ENCODE measurements at places on chromosomes 6 and 20.

- DNase-seq = no peak
Observed at GRCh38 chr20:18263723-18264122, 24.6 kb upstream of the ZNF133 start.

- no peak for DNase-seq
Observed at GRCh38 chr6:128595544-128595943, 75.1 kb upstream of the PTPRK start.

DNA sequence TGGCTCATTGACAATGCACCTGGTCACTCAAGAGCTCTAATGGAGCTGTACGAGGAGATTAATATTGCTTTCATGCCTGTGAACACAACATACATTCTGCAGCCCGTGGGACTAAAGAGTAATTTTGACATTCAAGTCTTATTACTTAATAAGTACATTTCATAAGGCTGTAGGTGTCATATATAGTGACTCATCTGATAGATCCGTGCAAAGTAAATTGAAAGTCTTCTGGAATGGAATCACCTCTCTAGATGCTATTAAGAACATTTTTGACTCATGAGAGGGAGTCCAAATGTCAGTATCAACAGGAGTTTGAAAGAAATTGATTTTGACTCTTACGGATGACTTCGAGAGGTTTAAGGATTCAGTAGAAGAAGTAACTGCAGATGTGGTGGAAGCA, 267.9 kb downstream of the CLVS2 start:
- no peak for DNase-seq

GRCh38 chr6:149154261-149154821, 163.2 kb upstream of the TAB2 start:
- no peak for DNase-seq

- no peak for DNase-seq
Observed at GRCh38 chr6:135858931-135859330, 7.4 kb downstream of the PDE7B start.

- DNase-seq = no peak
Observed at GRCh38 chr6:128573036-128573435, 52.6 kb upstream of the PTPRK start.

DNA sequence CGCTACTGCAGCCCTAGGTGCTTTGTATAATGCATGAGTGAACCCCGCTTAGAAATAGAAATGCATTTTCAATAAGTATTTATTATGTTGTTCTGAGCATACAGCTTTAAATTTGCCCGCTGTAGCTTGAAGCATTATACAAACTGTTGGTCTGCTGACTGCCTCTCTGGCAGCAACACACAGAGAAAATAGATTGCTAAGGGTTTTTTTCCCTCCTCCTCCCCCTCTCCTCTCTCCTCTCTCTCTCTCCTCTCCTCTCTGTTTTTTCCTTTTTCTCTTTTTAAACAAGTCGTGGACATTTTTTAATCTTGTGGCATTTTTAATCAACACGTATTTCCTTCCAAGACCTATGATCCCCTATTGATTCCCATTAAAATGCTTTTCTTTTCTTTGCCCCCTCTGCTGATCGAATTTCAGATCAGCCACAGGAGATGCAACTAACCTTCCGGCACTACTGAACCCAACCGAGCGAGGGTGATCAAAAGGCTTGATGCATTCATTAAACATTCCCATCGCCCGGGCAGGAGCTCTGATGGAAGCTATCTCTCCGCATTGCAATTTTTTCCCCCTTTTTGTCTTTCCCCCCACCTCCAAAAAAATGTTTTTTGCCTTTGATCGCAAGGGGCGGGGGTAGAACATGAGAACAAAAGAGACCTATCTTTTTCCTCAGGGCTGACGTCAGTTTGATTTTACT, 90.7 kb upstream of the ARID1B start:
- peak; percentile 42 for DNase-seq

DNA sequence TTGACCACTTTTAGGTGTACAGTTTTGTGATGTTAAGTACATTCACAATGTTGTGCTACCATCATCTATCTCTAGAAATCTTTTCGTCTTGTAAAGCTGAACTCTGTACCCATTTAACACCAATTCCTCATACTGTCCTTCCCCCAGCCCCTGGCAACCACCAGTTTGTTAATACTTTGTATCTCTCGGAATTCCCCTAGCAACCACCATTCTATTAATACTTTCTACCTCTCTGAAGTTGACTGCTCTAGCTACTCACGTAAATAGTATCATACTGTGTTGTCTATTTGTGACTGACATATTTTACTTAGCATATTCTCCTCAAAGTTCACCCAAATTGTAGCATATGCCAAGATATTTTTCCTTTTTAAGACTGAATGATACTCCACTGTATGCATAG, 82.3 kb upstream of the CLDN20 start:
- DNase-seq = no peak

DNA sequence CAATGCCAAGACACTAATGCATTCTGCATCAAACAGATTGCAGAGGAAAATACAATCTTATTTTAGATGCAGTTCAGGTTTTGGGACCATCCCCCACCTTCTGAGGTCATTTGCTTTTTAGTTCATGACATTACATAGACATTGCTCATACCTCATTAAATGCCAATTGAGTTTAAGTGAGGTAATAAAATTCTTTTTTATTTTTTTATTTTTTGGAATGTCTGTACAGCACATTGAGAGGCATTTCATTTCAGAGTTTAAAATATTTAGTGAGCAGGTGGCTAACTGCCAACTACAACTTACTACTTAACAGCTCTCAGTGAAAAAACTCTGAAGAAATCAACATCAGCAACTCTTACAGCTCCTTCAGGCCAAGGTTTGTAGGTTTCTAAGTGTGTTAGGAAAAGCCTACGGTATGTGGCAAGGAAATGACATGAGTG, 482.2 kb upstream of the RNF217 start:
- DNase-seq = no peak

DNA sequence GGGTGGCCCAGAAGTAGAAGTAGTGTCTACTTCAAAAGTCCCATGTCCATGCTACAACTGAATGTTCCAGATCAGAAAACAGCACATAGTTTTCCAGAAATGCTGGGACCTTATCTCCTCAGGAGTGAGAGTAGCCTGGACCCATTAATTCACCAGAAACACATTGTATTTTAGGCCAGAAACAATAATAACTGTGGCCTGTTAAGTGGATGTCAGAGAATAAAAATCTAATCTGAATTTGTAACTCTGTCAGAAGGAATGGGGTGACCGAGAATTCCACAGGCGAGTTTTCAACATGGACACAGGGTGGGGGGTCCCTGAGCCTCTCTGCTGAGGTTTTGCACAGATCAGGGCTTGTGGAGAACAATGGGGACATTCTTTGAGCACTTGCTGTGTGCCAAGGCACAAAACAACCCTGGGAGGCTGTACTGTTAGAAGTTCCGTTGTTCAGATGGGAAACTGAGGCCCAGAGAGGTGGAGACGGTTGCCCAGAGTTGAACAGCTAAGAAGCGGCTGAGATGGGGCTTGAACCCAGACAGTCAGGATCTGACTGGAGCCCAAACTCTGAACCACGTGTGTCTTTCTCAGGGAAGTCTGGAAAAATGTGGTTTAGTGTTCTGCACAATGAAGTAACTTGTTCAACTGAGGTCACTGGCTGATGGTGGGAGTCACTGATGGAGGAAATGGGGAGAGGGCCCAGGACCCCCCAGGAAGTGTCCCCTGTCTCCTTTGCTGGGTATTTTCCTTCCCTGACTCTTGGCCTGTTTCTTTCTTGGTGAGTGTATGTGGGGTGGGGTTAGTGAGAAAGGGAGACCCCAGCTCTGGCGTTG, 44.2 kb downstream of the SNAI1 start:
- no peak for DNase-seq

DNA sequence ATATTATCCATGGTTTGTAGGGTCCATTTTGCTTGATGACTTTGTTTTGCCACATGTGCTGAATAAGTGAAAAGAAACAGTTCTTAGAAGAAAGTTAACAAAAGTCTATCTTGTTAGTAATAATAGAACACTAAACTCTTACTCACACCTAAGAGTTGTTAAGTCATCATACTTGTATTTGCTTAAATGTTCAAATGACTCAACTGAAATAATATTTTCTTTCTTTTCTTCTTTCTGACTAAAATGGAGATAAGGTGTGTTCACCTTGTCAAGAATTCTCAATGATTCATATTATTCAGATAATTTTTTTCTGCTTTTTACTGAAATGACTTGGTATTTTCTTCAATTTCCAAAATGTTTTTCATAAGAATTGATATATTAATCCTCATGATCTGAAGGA, 327.2 kb downstream of the HTR1B start:
- no peak for DNase-seq

DNA sequence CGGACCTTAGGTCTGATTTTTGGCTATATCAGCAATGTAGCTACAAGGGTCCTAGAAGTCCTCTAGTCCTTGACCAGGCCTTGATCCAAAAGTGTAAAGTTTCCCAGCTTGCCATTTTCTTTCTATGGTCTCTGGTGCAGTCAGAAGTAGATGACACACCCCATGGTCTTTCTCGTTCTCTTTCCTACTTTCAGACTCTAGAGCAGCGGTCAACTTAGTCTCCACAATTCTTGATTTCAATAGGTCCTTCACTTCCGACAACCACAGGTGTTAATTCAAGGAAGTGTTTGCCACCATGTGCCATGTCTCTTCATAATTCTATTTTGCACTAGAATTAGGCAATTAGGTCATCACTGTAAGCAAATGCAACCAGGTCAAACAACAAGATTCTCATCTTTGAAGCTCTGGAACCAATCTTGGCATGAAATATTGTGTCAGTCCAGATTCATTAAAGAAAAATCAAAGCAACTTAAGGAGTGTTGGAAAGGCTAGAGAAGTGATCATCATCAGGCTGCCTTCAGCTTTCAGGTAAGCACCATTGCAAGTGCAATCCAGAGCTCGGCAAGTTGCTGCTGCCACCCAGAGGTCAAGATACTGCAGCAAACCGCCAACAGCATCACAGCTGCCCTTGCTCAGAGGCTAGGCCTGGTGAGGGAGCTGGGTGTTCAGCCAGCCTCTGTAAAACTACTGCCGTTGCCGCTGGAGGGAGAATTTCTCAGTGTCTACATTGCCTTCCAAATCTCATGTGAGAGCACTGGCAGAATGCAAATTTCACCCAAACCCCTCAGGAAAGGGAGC, 5.6 kb upstream of the SYNE1 start:
- DNase-seq = no peak

GRCh38 chr6:70130865-70131264, 172.0 kb downstream of the COL9A1 start:
- DNase-seq = no peak

DNA sequence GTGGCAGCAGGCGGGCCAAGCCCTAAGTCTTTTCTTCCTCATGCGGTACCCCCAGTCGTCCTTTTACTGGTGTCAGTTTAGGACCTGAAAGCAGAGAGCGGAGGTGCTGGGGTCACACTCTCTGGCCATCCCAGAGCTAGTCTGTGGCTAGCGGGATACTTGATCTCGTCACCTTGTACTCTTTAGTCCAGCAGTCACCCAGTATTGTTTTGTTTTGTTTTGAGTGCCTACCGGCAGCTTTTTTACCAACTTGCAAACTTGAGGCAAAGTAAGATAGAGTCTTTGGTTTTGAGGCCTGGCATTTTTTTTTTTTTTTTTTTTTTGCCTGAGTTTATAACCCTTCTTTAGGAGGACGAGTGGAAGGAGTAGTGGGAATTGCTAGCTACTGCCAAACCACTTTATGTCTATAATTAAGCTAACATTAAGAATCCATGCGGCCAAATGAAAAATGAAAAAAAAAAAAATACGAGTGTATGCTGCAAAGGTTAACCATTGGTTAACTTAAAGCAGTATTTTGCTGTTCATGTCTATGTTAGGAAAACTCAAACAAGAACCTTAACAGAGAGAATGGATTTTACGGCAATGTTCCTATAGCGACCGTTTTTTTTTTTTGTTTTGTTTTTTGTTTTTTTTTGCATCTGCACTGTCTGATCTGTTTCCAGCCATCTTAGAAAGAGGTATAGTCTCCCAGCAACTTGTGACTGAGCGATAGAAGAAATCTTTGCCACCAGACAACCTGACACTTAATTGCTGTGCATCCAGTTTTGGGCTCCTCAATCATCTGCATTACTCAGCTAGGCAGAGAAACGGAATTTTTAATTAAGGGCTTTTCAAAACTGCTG, 56.9 kb downstream of the FAM217A start:
- no peak for DNase-seq

DNA sequence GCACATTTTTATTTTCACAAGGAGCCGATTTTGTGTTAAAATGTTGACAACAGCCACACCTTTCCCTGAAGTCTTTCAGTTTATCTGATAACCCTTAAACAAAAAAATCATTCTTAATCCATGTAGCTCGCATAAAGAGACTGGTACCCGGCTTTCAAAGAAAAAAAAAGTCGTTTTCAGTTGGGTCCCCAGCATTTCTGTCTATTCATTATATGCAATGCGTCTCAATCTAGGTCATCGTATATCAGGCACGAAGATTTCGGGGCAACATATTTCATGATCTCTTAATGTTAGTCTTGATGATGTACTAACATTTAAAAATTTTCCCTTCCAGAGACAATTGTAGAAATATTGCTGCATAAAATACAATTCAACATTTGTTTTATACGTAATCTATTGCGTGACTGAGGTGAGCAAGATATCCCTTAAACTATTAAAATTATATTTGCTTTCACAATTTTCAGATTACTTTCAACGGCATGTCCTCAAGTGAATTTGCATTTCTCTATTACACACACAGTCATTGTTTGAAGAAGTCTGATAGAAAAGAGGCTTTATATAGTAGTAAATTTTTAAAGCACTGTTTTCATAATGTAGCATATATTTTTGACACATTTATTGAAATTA, 2.9 kb upstream of the TUBB2B start:
- DNase-seq = no peak

DNA sequence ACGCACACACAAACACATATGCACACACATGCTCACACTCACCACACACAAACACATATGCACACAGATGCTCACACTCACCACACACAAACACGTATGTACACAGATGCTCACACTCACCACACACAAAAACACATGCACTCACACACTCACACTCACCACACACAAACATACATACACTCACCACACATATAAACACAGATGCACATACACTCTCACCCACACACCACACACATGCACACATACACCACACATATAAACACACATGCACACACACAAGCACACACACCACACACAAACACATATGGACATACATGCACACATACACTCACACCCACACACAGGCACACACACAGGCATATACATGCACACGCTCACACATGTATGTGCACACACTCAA, 112.3 kb downstream of the ERMARD start:
- no peak for DNase-seq

Measured in NCI-H187 (cell line).